ENCODE measurements at places on chromosomes 5 and 9.

DNA sequence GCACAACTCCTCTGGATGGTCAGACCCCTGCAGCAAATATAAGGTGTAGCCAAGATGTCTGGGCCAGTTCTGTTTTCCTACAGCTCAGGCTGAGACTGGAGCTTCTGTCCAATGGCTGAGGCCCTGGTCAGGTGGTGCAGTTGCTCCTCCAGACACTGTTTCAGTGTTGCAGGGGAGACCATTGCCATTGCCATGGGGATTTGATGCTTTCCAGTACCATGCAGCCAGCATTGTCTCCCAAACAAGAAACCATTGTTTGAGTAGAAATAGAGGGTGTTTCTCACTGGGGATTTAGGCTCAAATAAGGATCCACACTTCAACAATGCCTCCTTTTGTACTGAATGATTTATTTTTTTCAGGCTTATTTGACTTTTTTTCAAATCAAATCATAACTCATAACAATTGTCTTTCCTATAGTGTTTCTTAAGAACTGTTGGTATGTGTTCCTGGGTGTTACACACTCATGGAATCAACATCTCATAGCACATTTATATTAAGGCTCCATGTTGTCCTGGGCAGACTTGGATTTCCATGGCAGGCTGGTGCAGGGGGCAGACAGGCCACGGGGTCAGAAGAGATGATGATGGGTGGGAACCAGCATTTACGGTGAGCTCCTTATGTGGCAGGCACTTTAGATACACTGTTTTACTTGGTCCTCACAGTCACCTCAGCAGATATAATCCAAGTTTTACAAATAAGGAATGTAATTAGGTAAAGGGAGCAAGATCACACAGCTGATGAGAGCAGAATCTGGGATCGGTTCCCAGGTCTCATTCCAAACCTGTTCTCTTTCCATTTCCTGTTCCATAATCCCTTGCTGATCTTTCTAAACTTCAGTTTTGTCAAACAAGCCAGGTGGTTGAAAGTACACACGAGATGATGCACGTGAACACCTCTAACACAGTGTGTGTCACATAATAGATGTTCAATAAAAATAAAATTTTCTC is 95.9 kb upstream of the GNAQ start:
- DNase-seq = no peak

- no peak for DNase-seq
Measured at GRCh38 chr5:160473681-160474080, 52.0 kb downstream of the PTTG1 start.

DNA sequence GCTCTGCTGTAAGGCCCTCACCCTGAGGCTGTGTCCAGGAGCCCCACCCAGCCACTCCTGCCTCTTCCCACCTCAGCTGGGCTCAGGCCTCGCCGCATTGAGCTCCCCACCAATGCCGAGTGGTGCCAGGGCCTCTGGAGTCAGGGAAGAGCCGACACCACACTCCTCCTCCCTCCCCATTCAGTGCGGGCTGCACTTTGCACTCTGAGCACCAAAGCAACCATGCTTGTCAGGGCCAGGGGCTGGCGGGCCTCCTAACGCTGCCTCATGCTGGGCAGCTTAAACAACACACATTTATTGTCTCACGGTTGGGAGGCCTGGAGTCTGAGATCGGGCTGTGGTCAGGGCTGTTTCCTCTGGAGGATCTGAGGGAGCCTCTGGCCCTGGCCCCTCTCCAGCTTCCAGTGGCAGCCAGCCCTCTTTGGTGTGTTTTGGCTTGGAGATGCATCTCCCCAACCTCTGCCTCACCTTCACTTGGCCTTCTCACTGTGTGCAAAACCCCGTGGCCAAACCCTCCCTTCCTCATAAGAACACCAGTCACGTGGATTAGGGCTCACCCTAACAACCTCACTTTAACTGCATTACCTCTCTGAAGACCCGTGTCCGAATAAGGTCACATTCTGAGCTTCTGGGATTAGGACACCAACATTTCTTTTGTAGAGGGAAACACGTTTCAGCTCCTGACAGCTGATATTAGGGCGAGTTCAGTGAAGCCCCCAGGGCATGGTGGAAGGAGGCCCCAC is 157.8 kb downstream of the MED10 start:
- no peak for DNase-seq

GRCh38 chr9:134925011-134925511 is 7.3 kb upstream of the FCN1 start:
- no peak for DNase-seq

DNA sequence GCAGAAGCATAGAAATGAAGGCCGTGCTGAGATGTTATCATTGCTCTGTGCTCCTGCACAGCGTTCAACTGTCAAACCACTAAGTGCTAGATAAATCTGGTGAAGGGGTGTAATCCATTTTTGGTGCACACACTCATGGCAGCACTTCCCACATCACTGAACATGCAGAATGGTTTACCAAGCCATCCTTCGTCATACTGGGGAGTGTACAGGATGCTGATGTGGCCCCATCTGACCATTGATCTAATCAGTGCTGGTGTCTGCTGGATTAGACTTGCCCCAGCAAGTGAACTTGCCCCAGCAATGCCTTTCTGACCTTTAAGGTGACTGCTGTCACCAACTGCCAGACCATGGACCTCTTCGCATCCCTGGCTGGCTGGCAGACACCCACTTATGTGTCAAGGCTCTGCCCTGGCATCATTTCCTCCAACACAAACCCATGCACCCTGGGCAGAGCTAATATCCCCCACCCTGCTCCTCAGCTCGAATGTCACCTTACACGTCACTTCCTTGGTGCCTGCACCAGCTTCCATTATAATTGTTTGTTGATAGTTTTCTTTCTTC is 4.2 kb upstream of the SEMA4D start:
- DNase-seq = peak; percentile 62

DNA sequence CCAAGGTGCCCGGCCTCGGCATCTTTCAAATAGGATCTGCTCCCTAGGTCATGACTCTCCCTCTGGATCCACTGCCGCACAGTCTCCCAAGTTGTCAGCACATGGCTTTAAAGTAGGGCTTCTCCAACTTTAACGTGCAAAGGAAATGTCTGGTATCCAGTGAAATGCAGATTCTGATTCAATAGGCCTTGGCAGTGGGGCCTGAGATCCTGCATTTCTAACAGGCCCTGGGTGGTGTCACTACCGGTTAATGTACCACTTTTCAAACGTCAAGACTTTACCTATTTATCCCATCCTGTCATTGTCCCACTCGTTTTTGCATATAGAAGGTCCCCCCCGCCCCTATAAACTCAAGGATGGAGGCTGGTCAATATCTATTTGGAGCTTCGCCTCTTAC is 137.6 kb upstream of the ZNF618 start:
- no peak for DNase-seq

- no peak for DNase-seq
Measured at GRCh38 chr5:172426086-172426485, 28.2 kb downstream of the SH3PXD2B start.

GRCh38 chr9:68953771-68954170 is 60.1 kb downstream of the PRKACG start:
- no peak for DNase-seq

DNA sequence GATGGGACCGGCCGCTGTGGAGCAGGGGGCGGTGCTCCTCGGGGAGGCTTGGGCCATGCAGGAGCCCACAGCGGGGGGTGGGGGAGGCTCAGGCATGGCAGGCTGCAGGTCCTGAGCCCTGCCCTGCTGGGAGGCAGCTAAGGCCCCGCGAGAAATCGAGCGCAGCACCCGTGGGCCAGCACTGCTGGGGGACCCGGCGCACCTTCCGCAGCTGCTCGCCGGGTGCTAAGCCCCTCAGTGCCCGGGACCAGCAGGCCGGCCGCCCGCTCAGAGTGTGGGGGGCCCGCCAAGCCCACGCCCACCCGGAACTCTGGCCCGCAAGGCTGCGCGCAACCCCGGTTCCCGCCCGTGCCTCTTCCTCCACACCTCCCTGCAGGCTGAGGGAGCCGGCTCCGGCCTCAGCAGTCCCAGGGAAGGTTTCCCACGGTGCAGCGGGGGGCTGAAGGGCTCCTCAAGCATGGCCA is 131.5 kb downstream of the SNX18 start:
- no peak for DNase-seq

GRCh38 chr5:136197462-136198142 is 4.6 kb upstream of the SMIM32 start:
- DNase-seq = no peak

DNA sequence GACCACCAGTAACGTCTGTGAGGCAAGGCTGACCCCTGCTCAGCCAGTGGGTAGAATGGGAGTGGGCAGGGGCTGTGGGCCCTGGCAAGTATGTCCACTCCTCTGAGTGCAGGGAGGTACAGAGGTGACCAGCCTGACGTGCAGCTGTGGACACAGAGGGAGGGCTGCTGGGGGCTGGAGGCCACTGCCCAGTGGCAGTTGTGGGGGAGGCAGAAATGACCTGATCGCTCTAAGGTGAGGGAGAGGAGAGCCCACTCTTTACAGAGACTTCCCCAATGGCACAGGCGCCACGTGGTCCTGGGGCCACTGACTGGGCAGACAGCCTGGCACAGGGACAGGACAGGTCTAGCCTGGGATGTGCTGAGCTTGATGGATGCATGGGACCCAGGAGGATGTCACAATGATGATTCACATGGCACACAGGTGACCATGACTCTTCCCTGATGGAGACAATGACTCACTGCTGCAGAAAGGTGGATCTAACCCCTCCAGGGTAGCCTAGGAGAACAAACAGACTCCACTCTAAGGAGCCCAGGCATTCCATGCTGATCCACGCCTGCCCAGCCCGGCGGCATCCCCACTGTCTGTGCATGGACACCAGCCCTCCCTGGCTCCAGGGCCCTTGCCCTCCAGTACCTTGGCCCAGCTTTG is 7.7 kb downstream of the LPCAT1 start:
- DNase-seq = peak; percentile 22

- DNase-seq = no peak
Measured at GRCh38 chr5:1881731-1882336, 891 bp downstream of the IRX4 start.

- DNase-seq = no peak
Measured at GRCh38 chr5:165030971-165031370, 1525.6 kb downstream of the MAT2B start.

DNA sequence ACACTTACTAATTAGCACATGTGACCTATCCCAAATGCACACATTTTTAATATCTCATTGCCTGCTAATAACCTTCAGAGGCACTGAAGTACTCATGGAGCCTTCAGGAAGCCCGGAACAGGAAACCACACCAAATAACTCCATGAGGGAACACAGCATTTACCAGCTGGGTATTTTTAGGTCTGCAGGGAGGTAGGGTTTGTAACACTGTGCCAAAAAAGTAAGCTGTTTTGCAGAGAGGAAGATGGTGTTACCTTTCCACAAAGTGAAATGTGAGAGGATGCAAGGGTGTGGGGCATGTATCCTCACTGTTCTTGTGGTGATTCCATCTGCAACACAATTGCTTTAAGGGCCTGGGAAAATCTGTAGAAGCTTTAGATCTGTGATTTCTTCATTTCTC is 64.4 kb downstream of the NUDT12 start:
- no peak for DNase-seq

DNA sequence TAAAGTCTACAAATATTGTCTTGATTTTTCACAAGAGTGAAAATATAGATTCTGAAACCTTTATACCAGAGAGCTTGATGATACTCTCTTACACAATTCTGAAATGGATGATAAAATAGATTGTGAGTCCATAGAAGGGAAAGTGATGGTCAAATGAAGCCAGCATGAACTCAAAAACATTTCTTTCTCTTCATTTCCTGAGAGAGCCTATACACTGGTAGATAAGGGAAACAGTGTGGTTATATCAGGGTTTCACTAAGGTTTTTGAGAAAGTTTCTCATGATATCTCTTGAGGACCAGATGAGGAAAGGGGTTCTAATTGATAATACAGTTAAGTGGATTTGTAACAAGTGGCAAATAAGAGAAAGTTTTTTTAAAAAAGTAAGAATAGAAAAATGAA is 254.1 kb downstream of the PJA2 start:
- no peak for DNase-seq

DNA sequence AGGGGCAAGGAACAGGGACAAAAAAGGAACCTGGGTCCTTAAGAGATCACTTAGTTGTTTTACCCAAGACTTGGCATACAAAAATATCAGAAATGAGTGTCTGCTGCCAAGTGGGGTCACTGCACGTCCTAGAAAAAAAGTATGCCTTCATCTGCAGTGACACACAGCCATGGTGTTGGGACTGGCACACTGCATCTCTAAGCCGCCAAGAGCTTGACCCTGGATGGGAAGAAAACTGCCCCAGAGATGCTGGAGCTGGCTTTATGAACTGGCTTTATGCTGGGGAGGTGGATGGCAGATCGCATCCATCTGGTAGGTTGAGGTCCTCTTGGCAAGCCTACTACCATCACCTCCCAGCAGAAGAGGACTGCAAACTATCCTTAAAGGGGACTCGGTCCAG is 51.7 kb downstream of the IRF1 start:
- DNase-seq = no peak

GRCh38 chr9:20270161-20270560 is 352.1 kb downstream of the MLLT3 start:
- DNase-seq = no peak

DNA sequence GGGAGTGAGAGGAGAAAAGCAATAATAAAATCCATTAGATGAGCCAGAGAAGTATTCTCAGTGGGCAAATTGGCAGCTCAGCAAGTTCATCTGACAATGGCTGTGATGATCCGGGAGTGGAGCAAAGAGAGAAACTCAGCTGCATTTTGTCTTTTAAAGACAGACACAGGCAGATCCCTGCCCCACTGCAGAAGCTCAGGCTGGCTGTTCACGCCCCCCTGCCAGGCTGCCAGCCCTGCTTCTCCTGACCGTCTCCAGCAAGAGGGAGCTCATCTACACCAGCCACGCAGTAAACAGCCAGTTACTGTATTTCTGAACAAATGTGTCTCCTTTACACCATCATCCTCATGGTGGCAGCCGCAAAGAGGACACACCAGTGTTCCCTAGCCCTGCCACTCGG is 114.3 kb upstream of the SARDH start:
- DNase-seq = no peak

DNA sequence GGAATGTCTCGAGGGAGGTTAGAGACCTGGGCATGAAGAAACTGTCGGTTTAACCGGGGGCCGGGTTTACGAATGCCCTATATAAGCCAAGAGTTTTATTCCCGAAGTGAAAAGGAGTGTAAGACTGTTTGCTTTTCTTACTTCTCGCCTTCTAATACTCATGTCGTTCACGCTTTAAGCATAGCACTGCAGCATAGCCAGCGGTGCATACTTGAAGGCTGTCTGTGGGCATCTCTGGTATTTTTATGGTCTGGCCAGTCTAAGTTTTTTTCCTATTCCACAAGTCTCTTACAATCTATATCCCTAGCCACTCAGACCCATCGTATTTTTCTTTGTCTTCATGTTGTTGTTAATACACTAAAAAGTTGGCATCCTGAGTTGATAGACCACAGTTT is 1.2 kb downstream of the UHRF2 start:
- DNase-seq = no peak

- DNase-seq = no peak
Measured at GRCh38 chr5:10565785-10566542, 2.1 kb downstream of the ANKRD33B start.
